ENCODE measurements at places on chromosomes 3 and 15.

- DNase-seq: no peak
These were observed 18.5 kb upstream of the TM4SF4 start for GRCh38 chr3:149455989-149456388.

GRCh38 chr3:76700323-76700722 lies 339.6 kb upstream of the ROBO2 start:
- no peak for DNase-seq

DNA sequence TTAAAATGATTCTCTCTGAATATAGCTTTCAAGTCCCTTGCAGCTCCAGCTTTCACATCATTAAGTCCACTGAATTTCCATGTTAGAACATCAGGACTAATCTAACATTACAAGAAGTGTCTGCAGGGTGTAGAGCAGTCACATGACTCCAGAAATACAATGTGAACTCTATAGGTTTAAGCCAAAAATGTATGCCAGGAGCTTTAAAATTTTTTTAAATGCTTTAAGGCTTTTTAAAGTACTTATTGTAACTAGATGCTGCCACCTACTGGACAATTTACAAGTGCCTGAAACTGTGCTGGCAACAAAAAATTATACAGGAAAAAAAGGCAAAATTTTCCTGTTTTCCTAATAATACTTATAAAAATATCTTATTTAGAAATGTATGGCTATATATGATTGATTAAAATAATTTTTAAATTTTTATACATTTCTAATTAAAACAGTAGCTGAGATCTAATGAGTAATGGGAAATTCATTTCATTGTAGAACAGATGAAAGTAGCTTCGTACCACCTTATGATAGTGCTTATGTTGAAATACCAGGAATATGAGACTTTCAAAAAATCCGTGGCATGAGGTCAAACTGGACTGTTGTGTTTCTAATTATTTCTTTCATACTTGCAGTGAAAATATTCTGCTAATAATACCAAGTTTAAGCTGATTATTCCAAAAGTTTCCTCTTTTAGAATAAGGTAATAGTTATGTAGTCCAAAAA lies 25.7 kb downstream of the FSIP1 start:
- no peak for DNase-seq

- no peak for DNase-seq
These were observed 828 bp downstream of the CAND2 start for GRCh38 chr3:12797124-12797891.

- DNase-seq: no peak
These were observed 69.7 kb downstream of the USF3 start for GRCh38 chr3:113626503-113627371.

DNA sequence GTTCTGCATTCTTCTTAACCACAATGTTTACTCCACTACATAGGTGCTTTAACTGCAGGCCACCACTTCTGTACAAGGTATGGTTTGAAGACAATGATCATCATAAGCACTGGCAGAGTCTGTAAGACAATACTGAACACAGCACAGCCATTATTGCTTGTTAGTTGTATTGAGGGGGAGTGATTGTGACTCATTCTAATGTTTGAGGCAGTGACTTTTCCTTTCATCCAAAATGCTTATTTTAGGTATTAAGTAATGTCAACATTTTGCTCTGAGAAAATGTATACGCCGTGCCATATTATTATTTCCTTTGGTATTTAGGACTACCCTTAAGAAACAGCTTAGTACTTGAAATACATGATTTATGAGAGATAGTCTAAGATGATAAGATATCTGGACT lies 618.2 kb upstream of the ZNF717 start:
- DNase-seq: no peak

DNA sequence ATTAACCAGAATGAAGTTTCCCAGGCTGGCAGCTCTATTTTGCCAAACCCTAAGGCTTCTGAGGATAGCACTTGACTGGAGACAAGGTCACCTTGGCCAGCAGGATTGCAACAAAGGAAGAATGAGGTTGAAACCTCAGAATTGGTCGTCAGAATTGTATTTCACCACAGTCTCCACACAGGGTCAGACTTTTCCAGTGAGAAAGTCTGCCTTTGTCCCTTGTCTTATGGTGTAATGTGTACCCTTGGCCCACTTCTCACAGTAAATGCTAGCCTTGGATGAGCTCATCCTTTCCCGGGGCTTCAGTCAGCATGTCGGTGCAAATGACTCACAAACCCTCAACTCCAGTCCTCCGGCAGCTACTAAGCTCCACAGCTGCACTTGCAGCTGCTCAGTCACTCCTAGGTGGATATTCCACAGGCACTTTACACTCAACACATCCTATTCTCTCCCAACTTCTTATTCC lies 19.7 kb downstream of the SSR3 start:
- DNase-seq: no peak

GRCh38 chr3:65436580-65436979 lies 602.1 kb downstream of the MAGI1 start:
- DNase-seq: no peak

GRCh38 chr3:120526011-120526870 lies 69.9 kb upstream of the NDUFB4 start:
- DNase-seq: no peak

GRCh38 chr3:182006431-182006830 lies 294.7 kb downstream of the SOX2 start:
- no peak for DNase-seq

Data from stimulated activated CD4-positive, alpha-beta T cell treated with anti-CD3 and anti-CD28 coated beads, Interleukin-4, amount 100 ng/mL, for 4 hours (primary cell).